Fibroblast of lung (primary cell): ENCODE measurements at places on chromosomes 13 and 19.

DNA sequence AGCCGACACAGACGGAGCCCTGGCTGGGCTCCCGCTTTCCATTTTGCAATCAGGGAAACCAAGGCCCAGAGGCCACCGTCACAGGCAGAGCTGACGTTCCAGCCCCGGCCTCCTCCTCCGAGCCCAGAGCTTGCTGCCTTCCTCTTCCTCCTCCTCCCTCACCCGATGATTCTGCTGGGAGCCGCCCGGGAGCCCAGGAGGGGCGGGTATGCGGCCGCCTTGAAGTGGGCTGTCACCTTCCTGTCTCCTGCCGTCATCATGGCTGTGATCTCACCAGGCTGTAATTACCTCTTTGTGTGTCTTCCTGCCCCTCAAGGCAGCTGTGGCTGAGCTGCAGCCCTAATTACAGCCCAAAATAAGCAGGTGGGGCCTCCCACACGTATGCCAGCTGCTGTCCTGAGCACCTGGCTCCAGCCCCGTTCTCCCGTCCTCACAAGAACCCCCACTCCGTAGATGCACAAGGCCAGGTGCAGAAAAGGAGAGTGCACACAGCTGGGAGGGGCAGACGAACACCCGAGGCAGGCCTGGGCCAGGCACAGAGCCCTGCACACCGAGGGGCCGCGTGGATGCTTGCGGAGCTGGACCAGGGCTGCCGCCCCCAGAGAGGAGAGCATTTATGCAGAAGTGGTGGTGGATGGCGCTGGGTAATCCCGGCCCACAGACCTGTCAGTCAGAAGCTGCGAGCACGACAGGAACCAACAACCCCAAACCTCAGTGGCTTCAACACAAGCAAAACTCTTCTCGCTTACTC is 4.0 kb downstream of the TPGS1 start:
- no peaks in the 10 kb centered on the region for H3K27me3 ChIP-seq
- peaks cover 4% of the 10 kb centered on the region for H3K36me3 ChIP-seq
- DNase-seq = peak; percentile 79
- peaks cover 7% of the 10 kb centered on the region for H3K4me1 ChIP-seq

DNA sequence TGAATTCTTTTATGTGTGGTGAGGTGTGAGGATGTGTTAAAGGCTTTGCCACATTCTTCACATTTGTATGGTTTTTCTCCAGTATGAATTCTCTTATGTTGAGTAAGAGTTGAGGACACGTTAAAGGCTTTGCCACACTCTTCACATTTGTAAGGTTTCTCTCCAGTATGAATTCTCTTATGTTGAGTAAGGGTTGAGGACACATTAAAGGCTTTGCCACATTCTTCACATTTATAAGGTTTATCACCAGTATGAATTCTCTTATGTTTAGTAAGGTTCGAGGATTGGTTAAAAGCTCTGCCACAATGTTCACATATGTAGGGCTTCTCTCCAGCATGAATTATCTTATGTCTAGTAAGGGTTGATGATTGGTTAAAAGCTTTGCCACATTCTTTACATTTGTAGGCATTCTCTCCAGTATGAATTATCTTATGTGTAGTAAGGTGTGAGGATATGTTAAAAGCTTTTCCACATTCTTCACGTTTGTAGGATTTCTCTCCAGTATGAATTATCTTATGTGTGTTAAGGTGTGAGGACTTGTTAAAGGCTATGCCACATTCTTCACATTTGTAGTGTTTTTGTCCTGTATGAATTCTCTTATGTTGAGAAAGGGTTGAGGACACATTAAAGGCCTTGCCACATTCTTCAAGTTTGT is 27.1 kb downstream of the ZNF724 start:
- H3K27me3 ChIP-seq = no peaks in the 10 kb centered on the region
- H3K4me3 ChIP-seq = no peak overlapping the region
- no peak for DNase-seq
- no peaks in the 10 kb centered on the region for H3K36me3 ChIP-seq
- no peaks in the 10 kb centered on the region for H3K4me1 ChIP-seq

DNA sequence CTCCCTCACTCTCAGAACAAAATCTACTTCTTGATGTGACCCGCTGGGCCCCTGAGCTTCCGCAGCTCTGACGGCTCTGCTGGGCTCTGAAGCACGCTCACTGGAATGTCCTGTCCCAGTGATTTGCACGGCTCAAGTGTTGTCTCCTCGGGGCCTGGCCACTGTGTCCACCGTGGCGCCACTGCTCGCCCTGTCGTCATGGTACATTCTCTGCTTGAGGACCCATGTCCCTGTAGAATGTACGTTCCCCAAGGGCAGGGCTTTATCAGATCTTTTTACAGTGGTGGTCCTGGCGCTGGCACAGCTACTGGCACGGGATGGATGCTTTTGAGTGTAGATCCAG is 12.1 kb downstream of the KLHL26 start:
- H3K36me3 ChIP-seq = no peaks in the 10 kb centered on the region
- peak overlapping the region; percentile 22 for H3K4me3 ChIP-seq
- no peaks in the 10 kb centered on the region for H3K27me3 ChIP-seq
- peak; percentile 37 for DNase-seq
- peaks cover 30% of the 10 kb centered on the region for H3K4me1 ChIP-seq

- no peak for DNase-seq
- no peak overlapping the region for H3K4me3 ChIP-seq
- no peaks in the 10 kb centered on the region for H3K27me3 ChIP-seq
- no peak overlapping the region for H3K27ac ChIP-seq
Observed at GRCh38 chr13:106357198-106357597, 178.3 kb downstream of the EFNB2 start.

DNA sequence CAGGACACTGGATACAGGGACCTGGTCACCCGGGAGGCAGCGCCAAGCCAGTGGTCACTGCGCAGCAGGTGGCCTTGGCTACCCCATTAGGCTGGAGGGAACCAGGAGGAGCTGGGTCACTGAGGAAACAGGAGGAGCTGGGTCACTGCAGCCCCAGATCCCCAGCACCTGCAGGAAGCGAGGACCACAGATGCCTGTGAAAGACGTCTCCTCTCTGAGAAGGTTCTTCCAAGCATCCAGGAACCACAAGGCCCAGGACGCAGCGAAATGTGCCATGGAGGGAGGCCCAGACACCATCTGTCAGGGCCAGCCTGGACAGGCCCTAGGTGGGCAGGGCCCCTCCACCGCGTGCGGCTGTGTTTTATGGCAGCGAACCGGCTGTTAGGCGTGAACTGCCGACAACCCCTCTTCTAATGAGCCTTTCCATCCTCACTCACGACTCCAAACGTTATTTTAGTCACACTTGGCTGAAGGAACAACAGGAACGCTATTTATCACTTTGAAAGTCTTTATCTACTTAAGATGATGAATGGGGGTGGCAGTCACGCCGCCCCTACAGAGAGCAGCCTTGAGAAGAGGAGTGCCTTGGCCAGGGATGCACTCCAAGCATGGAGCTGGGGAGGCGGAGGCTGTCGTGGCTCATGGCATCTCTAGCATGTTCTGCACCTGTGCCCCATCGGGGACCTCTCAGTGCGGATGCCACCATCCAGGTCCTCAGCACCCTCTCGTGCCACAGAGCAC is 53.3 kb downstream of the CEBPG start:
- H3K27me3 ChIP-seq = no peaks in the 10 kb centered on the region
- no peak overlapping the region for H3K27ac ChIP-seq
- DNase-seq = no peak
- H3K4me1 ChIP-seq = no peaks in the 10 kb centered on the region
- H3K36me3 ChIP-seq = no peaks in the 10 kb centered on the region

DNA sequence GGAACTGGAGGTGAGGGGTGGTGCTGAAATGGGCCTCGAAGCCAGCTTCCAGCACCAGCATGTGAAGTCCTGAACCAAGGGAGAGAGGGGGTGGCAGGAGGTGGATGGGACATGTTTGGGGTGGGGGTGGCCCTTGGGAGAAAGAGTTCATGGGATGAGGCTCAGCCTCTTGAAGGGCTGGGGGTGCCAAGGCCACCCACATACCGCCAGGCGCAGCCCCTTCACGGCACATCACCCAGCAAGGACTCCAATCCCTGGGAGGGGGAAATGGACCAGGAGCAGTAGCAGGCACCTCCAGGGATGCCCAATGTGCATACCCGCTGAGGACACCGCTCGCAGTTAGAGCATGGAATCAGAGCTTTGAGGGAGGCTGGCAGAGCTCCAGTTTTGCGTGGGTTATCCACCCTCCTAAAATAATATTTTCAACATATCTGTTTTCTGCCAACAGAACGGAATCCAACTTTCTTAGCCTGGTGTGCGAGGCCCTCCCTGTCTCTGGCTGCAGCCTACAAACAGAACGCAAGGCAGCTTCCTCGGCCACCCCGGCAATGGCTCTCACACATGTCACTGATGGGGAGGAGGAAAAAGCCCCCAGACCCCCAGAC is 140.5 kb upstream of the VSTM2B start:
- H3K4me1 ChIP-seq = no peaks in the 10 kb centered on the region
- no peaks in the 10 kb centered on the region for H3K36me3 ChIP-seq
- DNase-seq = no peak
